ENCODE measurements at places on chromosomes 2 and 18. TPM values are rescaled to one million over a fixed set of nuclear protein-coding genes. Genes with fewer than 3 reads are reported as not detected.

Gene LHCGR
- total RNA-seq: 4.2 TPM

Gene CHRNG
- total RNA-seq: 35.5 TPM

Gene TCF23
- total RNA-seq: 0.52 TPM

Gene OXER1
- under 0.01 TPM for total RNA-seq

Gene NFATC1
- total RNA-seq: 10.4 TPM

Gene IGFBP2
- 99.7 TPM for total RNA-seq

Gene VIL1
- not detected for total RNA-seq

Gene GCG
- 5.2 TPM for total RNA-seq

Gene HSBP1L1
- 2.1 TPM for total RNA-seq

Gene METAP1D
- total RNA-seq: 8.9 TPM

Gene RNF138
- total RNA-seq: 39.1 TPM

Gene IL1F10
- total RNA-seq: not detected

Gene LYPD1
- 4.2 TPM for total RNA-seq

Gene CDK15
- total RNA-seq: 0.52 TPM

Gene IL36G
- not detected for total RNA-seq

Gene IL1RL2
- not detected for total RNA-seq

Gene CYP27C1
- total RNA-seq: 2.6 TPM

Gene TBR1
- not detected for total RNA-seq

Gene UGT1A10
- total RNA-seq: not detected

Gene SRD5A2
- not detected for total RNA-seq

Gene FTCDNL1
- total RNA-seq: 1.0 TPM

Gene SMARCAL1
- 13.0 TPM for total RNA-seq

Gene EPB41L3
- total RNA-seq: 79.9 TPM

Data from skeletal muscle tissue (tissue), 5 donors.